ENCODE measurements at places on chromosomes 16 and 17.

GRCh38 chr17:80237386-80237785 lies 17.2 kb downstream of the SLC26A11 start:
- DNase-seq = no peak

- no peak for DNase-seq
These were observed 162.5 kb downstream of the PRKCA start for GRCh38 chr17:66464921-66465320.

GRCh38 chr17:386141-386876 lies 33.7 kb upstream of the RPH3AL start:
- DNase-seq = no peak

- DNase-seq = no peak
These were observed 17.7 kb upstream of the ASGR1 start for GRCh38 chr17:7196651-7197401.

- no peak for DNase-seq
These were observed 20.6 kb downstream of the MAP3K14 start for GRCh38 chr17:45296003-45296832.

DNA sequence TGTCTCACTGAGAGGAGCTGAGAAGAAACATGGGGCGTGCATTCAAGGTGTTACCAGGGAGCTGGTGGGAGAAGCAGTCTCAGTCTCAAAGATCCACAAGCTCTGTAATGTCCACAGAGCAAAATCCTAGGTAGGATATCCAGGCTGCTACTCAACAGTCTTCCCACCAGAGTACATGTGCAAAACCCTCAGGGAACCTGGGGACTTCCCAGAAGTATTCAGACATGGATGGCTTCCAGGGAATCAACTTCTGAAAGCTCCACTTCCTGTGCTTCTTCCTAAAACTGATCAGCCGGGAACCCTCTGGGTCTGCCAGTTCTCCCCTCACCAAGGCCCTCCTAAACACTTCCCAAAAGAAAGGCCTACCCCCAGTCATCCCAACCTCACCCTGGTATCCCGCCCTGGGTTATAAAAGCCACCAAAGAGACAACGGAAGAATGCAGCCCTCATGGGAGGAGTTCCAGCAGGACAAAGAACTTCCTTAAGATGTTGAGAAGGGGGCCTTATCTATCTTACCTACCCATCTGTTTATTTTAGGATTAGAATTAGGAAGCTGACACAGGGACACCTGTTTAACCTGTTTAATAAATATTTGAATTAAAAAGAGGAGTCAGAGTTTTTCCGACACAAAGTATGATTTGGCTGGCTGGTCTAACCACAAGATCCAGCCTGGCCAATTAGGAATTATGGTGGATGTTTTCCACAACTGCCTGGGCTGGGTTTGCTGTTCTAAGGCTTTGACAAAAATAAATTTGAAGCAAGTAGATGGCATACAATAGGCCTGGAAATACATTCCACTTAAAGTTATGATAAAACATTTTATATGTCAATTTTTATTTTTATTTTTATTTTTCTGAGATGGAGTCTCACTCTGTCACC lies 37.0 kb downstream of the CUEDC1 start:
- no peak for DNase-seq

DNA sequence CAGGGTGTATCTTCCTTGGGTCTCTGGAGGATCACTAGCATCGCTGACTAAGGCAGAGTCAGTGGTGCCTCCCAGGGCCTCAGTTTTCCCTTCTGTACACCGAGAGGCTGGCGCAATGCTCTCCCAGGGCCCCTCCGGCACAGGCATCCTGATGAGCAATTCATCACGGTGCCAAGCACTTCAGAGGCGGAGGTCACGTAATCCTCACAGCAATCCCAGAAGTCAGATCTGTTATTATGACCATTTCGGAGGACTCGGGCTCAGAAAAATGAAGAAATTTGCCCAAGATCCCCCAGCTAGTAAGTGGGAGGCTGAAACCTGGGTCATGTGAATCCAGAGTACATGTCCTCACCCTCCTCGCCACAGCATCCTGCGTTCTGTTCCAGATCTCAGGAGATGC lies 46.5 kb downstream of the AIPL1 start:
- no peak for DNase-seq
